ENCODE measurements at places on chromosomes 12 and 14.

GRCh38 chr14:61420326-61420725 lies 98.9 kb downstream of the PRKCH start:
- no peak overlapping the region for H3K27ac ChIP-seq
- no peaks in the 10 kb centered on the region for H3K36me3 ChIP-seq
- H3K4me1 ChIP-seq, result no peaks in the 10 kb centered on the region
- H3K27me3 ChIP-seq, result no peaks in the 10 kb centered on the region
- no peak overlapping the region for H3K4me3 ChIP-seq
- DNase-seq, result no peak

DNA sequence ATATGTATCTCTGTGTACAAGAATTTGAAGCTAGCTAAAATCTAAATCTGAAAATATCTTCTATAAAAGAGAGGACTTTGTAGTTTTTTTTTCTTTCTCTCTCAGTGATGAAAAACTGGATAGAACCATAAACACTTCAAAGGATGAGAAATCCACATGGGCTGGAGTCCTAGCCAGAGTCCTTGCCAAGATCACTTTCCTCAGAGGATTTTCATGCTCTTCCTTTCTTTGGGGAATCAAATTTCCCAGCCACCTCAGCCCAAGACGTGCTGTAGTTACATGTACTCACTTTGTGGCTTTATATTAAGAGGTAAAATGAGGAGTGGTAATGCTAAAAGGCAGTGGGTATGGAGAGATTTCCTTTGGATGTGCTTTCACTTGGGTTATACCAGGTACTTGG lies 110.3 kb downstream of the SLC38A1 start:
- no peak for DNase-seq
- no peaks in the 10 kb centered on the region for H3K36me3 ChIP-seq
- H3K27ac ChIP-seq, result no peak overlapping the region
- no peaks in the 10 kb centered on the region for H3K4me1 ChIP-seq

DNA sequence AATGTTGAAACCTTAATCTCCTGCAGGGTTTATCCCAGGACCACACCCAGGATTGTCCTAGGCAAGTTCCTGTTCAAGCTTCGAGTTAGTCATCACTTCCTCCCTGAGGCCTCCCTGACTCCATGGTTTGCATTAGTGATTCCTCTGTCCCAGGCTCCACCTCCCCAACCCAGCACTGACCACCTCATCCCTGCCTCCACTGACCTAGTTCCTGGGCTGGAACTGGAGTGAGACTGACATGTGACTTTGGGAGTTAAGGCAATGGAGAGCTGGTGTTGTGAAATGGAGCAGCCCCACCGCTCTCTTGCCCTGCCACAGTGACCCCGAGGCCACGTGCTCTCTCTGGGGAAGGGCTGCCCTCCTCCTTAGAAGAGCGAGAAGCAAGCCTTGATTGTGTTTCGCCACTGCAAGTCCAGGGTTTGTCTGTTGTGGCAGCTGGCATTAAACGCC lies 15.8 kb upstream of the DTX1 start:
- no peaks in the 10 kb centered on the region for H3K27me3 ChIP-seq
- no peak overlapping the region for H3K4me3 ChIP-seq
- 0 out of 2 replicates have a peak, but pooled peaks cover 1% of the 10 kb centered on the region for H3K4me1 ChIP-seq
- no peak for DNase-seq

- no peaks in the 10 kb centered on the region for H3K4me1 ChIP-seq
- H3K27me3 ChIP-seq, result peaks cover 2% of the 10 kb centered on the region
- no peak overlapping the region for H3K27ac ChIP-seq
- no peaks in the 10 kb centered on the region for H3K36me3 ChIP-seq
These were observed 7.2 kb upstream of the PLXNC1 start for GRCh38 chr12:94141004-94141764.

DNA sequence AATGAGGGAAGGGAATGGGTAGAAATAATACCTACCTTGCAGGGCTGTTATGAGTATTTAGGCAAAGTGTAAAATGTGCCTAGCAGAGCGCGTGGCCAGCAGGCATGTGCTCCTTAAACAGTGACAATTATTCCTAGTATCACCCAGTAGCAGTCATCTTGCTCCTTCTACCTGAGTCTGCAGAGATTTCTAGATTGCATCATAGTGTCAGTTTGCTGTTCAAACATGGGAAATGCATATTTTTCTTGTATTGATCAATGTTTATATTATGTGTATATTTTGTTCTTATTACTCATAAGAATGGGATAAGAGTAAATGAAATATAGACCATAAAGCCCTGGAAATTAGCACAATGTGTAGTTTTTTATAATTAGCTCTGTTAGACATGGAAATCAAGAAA lies 37.3 kb upstream of the PLEKHG7 start:
- H3K4me1 ChIP-seq, result no peaks in the 10 kb centered on the region
- DNase-seq, result no peak
- H3K4me3 ChIP-seq, result no peak overlapping the region
- no peak overlapping the region for H3K27ac ChIP-seq
- no peaks in the 10 kb centered on the region for H3K36me3 ChIP-seq
- H3K27me3 ChIP-seq, result no peaks in the 10 kb centered on the region

- H3K4me3 ChIP-seq, result no peak overlapping the region
- no peak overlapping the region for H3K27ac ChIP-seq
- H3K27me3 ChIP-seq, result no peaks in the 10 kb centered on the region
- DNase-seq, result no peak
- peaks cover 2% of the 10 kb centered on the region for H3K4me1 ChIP-seq
These were observed 4.8 kb upstream of the HVCN1 start for GRCh38 chr12:110693731-110694130.

GRCh38 chr14:68208626-68209317 lies 389.2 kb downstream of the RAD51B start:
- H3K27ac ChIP-seq, result no peak overlapping the region
- no peaks in the 10 kb centered on the region for H3K36me3 ChIP-seq
- peaks cover 1% of the 10 kb centered on the region for H3K4me1 ChIP-seq
- no peak for DNase-seq
- H3K27me3 ChIP-seq, result no peaks in the 10 kb centered on the region

- no peaks in the 10 kb centered on the region for H3K27me3 ChIP-seq
- no peak overlapping the region for H3K27ac ChIP-seq
- no peak overlapping the region for H3K4me3 ChIP-seq
- no peaks in the 10 kb centered on the region for H3K36me3 ChIP-seq
- H3K4me1 ChIP-seq, result no peaks in the 10 kb centered on the region
These were observed 499.3 kb downstream of the TMEM132D start for GRCh38 chr12:129404556-129404955.

DNA sequence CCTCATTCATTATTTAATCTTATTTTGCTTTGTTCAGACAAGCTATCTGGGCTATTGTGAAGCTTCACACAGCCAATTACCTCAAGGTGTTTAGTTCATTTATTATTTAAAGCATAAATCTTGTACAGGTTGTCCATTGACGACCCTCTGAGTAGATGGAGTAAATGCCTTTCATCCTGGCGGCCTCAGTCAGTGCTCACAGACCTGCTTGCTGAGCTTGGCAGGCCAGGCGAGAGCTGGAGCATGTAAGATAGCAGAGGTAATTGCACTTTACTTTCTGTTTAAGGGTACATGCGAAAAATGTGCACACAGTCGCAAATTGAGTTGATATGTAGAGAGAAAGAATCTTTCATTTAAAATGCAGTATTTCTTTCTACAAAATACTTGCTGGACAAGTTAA lies 224.4 kb downstream of the NPAS3 start:
- H3K27me3 ChIP-seq, result no peaks in the 10 kb centered on the region
- no peaks in the 10 kb centered on the region for H3K4me1 ChIP-seq
- no peaks in the 10 kb centered on the region for H3K36me3 ChIP-seq

GRCh38 chr14:106694638-106695393 lies 1168.4 kb downstream of the TMEM121 start:
- H3K27ac ChIP-seq, result no peak overlapping the region
- no peaks in the 10 kb centered on the region for H3K36me3 ChIP-seq
- H3K27me3 ChIP-seq, result no peaks in the 10 kb centered on the region
- no peak for DNase-seq
- H3K4me1 ChIP-seq, result no peaks in the 10 kb centered on the region

- H3K4me3 ChIP-seq, result no peak overlapping the region
- DNase-seq, result no peak
- H3K27ac ChIP-seq, result no peak overlapping the region
- no peaks in the 10 kb centered on the region for H3K27me3 ChIP-seq
- H3K4me1 ChIP-seq, result no peaks in the 10 kb centered on the region
- H3K36me3 ChIP-seq, result no peaks in the 10 kb centered on the region
These were observed 19.8 kb downstream of the ISM2 start for GRCh38 chr14:77478796-77479195.

DNA sequence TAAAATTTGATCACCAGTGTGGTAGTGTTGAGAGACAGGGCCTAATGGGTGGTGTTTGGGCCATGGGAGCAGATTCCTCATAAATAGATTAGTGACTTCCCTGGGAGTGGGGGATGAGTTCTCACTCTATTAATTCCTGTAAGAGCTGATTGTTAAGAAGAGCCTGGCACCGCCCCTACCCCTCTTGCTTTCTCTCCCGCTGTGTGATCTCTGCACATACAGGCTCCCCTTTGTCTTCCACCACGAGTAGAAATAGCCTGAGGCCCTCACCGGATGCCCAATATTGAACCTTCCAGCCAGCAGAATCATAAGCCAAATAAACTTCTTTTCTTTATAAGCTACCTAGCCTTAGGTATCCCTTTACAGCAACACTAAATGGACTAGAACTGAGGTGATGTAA lies 31.9 kb upstream of the CAND1 start:
- no peaks in the 10 kb centered on the region for H3K27me3 ChIP-seq
- H3K4me3 ChIP-seq, result no peak overlapping the region
- no peaks in the 10 kb centered on the region for H3K4me1 ChIP-seq
- no peak for DNase-seq
- H3K27ac ChIP-seq, result no peak overlapping the region

- no peaks in the 10 kb centered on the region for H3K36me3 ChIP-seq
- H3K4me3 ChIP-seq, result no peak overlapping the region
- no peak for DNase-seq
- H3K27ac ChIP-seq, result no peak overlapping the region
These were observed 105.8 kb downstream of the PRKD1 start for GRCh38 chr14:29821661-29822429.

- H3K27ac ChIP-seq, result no peak overlapping the region
- H3K4me1 ChIP-seq, result no peaks in the 10 kb centered on the region
- no peaks in the 10 kb centered on the region for H3K27me3 ChIP-seq
- DNase-seq, result no peak
- no peaks in the 10 kb centered on the region for H3K36me3 ChIP-seq
These were observed 88.1 kb downstream of the TMEM30B start for GRCh38 chr14:61192989-61193388.

- DNase-seq, result no peak
- no peak overlapping the region for H3K27ac ChIP-seq
- H3K36me3 ChIP-seq, result no peaks in the 10 kb centered on the region
- no peaks in the 10 kb centered on the region for H3K27me3 ChIP-seq
- H3K4me3 ChIP-seq, result no peak overlapping the region
- no peaks in the 10 kb centered on the region for H3K4me1 ChIP-seq
These were observed 45.4 kb downstream of the EMP1 start for GRCh38 chr12:13241833-13242488.

DNA sequence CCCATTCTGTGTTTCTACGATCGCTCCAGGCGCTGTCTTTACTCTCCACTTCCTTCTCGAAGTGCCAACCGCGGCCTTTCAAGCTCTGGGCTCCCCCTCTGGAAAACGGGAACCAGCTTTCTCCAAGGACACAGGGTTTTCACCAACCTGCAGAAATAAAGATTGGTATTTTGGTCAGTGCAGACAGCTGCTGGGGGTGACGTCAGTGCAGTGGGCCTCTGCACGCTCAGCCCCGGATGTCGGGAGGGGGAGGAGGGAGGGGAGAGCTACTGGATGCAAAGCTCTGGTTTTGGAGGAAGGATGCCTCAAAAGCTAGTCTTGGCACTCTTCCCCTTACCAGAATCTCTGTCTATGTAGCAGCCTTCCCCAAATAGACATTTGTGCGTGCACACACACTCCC lies 19.9 kb downstream of the HRK start:
- H3K4me3 ChIP-seq, result no peak overlapping the region
- no peaks in the 10 kb centered on the region for H3K27me3 ChIP-seq
- DNase-seq, result no peak
- no peak overlapping the region for H3K27ac ChIP-seq

DNA sequence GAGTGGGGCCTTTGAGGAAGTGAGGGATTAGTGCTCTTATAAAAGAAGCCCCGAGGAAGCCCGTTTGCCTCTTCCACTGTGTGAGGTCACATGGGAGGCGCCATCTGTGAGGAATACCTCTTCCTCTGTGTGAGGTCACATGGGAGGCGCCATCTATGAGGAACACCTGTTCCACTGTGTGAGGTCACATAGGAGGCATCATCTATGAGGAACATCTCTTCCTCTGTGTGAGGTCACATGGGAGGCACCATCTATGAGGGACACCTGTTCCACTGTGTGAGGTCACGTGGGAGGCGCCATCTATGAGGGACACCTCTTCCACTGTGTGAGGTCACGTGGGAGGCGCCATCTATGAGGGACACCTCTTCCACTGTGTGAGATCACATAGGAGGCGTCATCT lies 69.7 kb downstream of the SLC24A4 start:
- H3K27ac ChIP-seq, result no peak overlapping the region
- H3K27me3 ChIP-seq, result no peaks in the 10 kb centered on the region
- no peaks in the 10 kb centered on the region for H3K4me1 ChIP-seq
- H3K36me3 ChIP-seq, result no peaks in the 10 kb centered on the region

- no peaks in the 10 kb centered on the region for H3K27me3 ChIP-seq
- no peak overlapping the region for H3K27ac ChIP-seq
- DNase-seq, result no peak
- H3K4me3 ChIP-seq, result no peak overlapping the region
- no peaks in the 10 kb centered on the region for H3K36me3 ChIP-seq
These were observed 236.6 kb downstream of the C12orf75 start for GRCh38 chr12:105567061-105567460.

DNA sequence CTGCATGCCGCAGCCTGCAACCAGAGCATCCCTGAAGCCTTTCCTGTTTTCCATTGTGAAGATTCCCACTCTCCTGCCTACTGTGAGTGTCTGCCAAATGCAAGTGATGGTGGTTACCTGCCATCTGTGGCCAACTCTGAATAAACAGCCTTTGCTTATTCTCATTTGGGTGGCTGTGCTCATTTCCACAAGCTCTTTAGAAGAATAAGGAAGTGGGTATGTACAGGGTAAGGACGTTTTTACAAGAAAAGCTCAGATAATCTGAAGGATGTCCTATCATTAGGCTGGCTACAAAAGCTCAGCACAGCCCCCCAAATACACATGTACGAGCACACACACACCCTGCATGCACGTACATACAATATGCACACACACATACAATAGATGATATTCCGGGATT lies 7.3 kb upstream of the RNASE1 start:
- H3K4me1 ChIP-seq, result no peaks in the 10 kb centered on the region
- H3K27ac ChIP-seq, result no peak overlapping the region
- H3K27me3 ChIP-seq, result no peaks in the 10 kb centered on the region
- DNase-seq, result no peak
- no peak overlapping the region for H3K4me3 ChIP-seq

DNA sequence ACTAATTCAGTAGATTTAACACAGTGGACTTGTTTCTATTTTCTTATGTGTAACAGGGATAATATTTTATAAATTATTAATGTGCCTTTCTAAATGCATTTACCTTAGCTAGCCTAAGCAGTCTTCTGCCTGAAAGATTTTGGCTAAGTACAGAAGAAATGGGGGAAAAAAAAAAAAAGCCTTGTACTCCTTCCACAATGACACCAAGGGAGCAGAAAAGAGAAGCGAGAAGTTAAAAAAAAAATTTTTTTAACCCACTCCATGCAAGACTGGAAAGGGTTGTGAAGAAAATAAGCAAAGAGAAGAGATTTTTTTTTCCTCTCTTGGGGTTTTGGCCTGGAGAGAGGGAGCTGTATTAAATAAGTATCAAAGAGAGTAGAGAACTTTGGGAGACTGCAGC lies 28.7 kb downstream of the NELL2 start:
- no peak for DNase-seq
- no peak overlapping the region for H3K27ac ChIP-seq
- H3K4me3 ChIP-seq, result no peak overlapping the region
- H3K36me3 ChIP-seq, result no peaks in the 10 kb centered on the region
- no peaks in the 10 kb centered on the region for H3K27me3 ChIP-seq

- no peak overlapping the region for H3K27ac ChIP-seq
- no peak overlapping the region for H3K4me3 ChIP-seq
- H3K4me1 ChIP-seq, result no peaks in the 10 kb centered on the region
These were observed 73.9 kb downstream of the PPP1R36 start for GRCh38 chr14:64623554-64624165.

Measured in iPS DF 6.9 (cell line).